ENCODE measurements at places on chromosomes 13 and 19. TPM values are rescaled to one million over a fixed set of nuclear protein-coding genes. Genes with fewer than 3 reads are reported as not detected.

Gene SMIM44
- not detected for total RNA-seq

DNA sequence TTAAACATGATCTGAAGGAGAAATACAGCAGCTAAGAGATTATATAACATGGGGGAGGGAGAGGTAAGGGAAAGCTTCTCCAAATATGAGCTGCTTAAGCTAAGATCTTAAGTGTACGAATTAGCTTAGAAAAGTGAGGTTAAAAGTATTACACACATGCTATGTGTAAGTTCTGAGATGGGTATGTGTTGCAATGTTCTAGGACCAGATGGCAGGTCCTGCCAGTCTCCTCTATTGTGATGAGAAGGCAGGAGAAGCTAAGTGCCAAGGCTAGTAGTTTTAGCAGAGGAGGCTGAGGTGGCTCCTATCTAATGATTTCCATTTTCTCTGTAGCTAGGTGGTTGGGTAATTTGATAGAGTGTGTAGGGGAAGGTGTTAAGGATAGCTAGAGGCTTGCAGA, 57.6 kb downstream of the MICU2 start:
- H3K4me1 ChIP-seq: no peaks in the 10 kb centered on the region
- DNase-seq: no peak
- H3K27ac ChIP-seq: no peak overlapping the region
- no peaks in the 10 kb centered on the region for H3K27me3 ChIP-seq
- no peak overlapping the region for H3K4me3 ChIP-seq

Gene TSKS
- not detected for total RNA-seq

DNA sequence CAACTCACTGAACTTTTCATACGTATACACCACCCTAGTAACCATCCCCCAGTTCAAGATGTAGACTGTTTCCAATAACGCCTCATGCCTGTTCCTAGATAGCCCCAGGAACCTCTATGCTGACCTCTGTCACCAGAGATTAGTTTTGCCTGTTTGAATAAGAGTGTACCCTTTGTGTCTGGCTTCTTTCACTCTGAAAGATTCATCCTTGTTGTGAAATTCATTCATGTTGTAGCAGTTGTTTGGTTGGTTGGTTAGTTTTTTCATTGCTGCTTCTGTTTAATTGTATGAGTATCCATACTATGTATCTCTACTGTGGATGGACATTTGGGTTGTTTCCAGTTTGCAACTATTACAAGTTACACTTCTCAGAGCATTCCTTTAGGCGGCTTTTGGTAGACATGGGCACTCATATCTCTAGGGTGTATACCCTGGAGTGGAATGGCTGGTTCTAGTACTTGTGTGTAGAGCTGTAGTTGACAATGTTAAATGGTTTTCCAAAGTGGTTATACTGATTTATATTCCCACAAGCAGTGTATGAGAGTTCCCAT, 1.6 kb downstream of the RNASEH2B start:
- H3K27me3 ChIP-seq: no peaks in the 10 kb centered on the region
- no peak for DNase-seq
- H3K36me3 ChIP-seq: no peaks in the 10 kb centered on the region
- peaks cover 59% of the 10 kb centered on the region for H3K4me1 ChIP-seq
- H3K4me3 ChIP-seq: peak overlapping the region; percentile 98

GRCh38 chr19:42208612-42209011, 8.9 kb downstream of the DEDD2 start:
- no peak overlapping the region for H3K27ac ChIP-seq
- no peak for DNase-seq
- no peaks in the 10 kb centered on the region for H3K27me3 ChIP-seq
- H3K4me3 ChIP-seq: no peak overlapping the region
- H3K4me1 ChIP-seq: no peaks in the 10 kb centered on the region
